ENCODE measurements at places on chromosomes 1 and 21.

- no peak for DNase-seq
Measured at GRCh38 chr1:41580021-41580420, 95.5 kb upstream of the EDN2 start.

DNA sequence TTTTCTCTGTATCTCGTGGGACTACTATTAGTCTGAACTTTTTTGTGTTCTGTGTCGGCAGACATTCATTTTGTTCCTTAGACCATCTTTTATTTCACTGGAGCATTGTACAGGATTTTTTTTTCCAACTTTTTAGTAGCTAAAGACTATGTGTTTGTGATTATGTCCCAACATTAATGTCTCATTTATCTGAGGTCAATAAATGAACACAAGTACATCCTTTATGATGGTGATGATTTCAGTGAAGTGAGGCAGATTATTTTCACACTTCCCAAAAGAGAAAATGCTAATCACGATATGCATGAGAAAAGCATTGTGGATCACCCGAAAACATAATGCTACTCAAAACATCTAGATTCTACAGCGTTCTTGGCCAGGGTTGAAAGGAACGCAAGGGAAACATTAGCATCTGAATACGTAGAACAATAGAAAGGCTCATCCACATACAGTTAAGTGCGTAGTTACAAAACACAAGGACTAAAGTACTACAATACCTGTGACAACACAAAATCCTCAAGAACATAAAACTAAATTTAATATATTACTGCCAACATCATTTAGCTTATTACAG, 981.7 kb upstream of the NCAM2 start:
- no peak for DNase-seq

GRCh38 chr1:206482611-206483010, 12.3 kb downstream of the IKBKE start:
- DNase-seq: no peak

DNA sequence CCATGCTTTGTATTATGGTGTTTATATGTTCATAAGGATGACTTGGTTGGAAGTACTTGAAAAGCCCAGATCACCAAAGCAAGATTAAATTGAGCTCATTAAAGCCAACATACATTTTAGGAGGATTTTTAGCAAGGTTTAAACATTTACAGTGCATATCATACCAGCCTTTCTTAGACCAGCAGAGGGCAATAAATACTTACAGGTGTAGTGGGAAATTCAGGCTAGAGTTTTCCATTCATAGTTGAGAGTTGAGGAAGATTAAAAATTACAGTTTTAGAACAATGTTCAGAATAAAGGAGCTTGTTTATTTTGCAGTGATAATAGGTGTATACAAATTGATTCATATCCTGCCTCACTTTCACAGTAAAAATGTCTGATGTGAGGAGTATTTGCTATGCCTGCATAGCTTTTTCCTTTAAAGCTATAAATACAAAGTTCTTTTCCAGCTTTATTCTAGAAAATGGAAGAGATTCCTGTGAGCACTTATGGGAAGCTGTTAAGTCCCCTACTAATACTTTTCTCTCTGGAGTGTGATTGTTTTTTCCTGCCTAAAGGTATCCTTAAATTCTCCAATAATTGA, 35.3 kb downstream of the DTL start:
- DNase-seq: no peak

DNA sequence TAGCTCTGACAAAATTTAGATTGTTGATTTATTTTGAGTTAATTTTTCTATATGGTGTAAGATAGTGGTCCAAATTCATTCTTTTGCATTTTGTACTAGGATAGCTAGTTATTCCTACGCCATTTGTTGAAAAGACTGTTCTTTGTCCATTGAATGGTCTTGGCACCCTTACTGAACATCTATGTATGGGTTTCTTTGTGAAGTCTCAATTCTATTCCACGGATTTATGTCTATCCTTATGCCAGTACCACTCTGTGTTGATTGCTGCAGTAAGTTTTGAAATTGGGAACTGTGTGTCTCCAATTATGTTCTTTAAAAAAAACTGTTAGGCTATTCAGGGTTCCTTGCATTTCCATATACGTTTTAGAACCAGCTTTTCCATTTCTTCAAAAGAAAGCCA, 145.7 kb downstream of the ZNF644 start:
- DNase-seq: no peak

DNA sequence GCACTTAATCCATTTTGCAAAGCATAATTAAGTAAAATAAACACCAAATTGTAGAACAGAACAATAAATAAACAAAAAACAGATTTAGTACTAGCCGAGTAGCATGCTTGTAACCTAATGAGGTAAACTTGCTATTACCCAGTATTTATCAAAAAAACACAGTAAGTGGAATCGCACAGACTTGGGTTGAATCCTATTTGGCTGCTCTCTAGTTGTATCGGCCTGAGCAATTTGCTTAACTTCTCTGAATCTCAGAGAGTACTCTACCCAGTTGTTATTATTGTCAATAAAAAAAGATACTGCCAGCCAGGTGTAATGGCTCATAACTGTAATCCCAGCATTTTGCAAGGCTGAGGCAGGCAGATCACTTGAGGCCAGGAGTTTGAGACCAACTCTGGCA, 664.3 kb downstream of the ADGRL2 start:
- no peak for DNase-seq

GRCh38 chr1:165443539-165444311, 1.2 kb downstream of the RXRG start:
- DNase-seq: no peak

DNA sequence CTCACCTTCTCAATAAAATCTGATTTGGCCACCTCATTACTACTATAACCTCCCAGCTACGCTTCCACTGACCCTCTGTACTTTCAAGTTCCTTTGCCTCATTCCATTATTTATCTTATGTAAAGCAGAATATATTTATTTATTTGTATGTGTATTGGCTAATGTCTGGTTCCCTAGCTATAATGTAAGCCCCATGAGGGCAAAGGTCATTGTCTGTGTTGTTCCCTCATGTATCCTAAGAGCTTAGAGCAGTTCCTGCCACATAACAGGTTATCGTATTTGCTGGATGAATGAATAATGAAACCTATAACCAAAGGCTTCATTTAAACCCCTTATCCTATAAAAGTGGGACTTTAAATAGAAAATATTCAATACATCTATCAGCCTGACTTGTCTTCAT, 77.9 kb upstream of the DPT start:
- no peak for DNase-seq

DNA sequence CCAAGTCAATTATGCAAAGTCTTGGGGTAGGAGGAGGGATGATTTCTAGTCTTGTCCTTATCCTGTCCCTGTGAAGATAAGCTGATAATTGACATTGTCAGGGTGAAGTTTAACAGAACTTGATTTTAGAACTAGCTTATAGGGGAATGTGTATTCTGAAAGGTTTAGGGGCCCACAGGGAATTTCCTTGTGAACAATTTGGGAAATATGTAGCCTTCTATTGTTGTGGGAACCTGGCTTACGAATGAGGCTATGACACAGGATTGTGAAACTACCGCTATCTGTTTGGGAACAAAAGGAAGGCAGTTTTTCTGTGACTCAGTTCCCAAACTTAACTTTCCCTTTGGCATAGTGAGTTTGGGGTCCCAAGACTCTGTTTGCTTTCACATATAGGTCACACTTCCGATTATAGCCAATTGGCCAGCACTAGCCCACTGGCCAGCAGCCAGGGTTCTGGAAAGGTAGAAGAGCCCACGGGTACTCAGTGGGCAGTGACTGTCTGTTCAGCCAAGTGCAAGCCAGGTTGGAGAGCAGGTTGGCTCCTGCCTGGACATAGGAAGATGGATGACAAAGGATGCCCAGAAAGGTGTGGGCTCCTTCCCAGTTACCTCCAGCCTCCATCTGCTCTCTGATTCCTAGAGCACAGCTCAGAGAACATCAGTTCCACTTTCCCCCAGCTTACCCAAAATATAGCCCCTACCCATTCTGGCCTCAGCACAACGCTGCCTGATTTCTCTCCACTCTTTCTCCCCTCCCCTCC, 35.5 kb downstream of the H3-3A start:
- DNase-seq: no peak

DNA sequence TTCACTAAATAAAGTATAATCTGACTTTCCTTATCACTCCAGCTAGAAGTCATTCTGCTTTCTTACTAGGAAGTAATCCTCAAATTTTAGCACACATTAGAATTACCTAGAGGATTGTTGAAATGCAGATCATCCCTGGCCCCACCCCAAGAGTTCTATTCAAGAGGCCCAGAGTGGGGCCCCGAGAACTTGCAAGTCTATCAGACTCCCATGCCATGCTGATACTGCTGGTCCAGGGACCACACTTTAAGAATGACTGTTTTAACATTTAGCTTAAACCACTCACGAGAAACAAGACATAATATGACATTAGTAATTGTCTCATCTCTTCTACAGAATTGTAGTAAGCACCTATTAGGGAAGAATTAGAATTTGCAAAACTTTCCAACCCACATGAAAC, 7.7 kb upstream of the SYNJ1 start:
- DNase-seq: no peak

GRCh38 chr1:1092894-1093609, 18.9 kb upstream of the RNF223 start:
- no peak for DNase-seq

- no peak for DNase-seq
Measured at GRCh38 chr1:63651161-63651701, 58.0 kb downstream of the PGM1 start.

- DNase-seq: no peak
Measured at GRCh38 chr1:202117898-202118371, 4.8 kb upstream of the GPR37L1 start.

DNA sequence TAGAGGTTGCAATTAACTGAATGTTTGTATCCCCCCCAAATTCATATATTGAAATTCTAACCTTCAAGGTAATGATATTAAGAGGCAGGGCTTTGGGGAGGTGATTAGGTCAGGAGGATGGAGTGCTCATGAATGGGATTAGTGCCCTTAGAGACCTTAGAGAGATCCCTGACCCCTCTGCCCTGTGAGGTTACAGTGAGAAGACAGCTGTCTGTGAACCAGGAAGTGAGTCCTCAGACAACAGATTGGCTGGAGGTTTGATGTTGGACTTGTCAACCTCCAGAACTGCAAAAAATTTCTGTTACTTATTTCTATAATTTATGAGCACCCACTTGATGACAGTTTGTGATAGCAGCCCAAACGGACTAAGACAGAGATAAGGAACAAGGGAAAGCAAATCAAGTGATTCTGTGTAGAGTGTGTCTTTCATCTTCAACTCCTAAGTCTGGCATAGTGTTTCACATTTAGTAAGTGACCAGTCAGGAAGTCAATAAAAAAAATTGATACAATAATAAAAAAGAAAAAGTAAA, 30.0 kb upstream of the RWDD3 start:
- no peak for DNase-seq

DNA sequence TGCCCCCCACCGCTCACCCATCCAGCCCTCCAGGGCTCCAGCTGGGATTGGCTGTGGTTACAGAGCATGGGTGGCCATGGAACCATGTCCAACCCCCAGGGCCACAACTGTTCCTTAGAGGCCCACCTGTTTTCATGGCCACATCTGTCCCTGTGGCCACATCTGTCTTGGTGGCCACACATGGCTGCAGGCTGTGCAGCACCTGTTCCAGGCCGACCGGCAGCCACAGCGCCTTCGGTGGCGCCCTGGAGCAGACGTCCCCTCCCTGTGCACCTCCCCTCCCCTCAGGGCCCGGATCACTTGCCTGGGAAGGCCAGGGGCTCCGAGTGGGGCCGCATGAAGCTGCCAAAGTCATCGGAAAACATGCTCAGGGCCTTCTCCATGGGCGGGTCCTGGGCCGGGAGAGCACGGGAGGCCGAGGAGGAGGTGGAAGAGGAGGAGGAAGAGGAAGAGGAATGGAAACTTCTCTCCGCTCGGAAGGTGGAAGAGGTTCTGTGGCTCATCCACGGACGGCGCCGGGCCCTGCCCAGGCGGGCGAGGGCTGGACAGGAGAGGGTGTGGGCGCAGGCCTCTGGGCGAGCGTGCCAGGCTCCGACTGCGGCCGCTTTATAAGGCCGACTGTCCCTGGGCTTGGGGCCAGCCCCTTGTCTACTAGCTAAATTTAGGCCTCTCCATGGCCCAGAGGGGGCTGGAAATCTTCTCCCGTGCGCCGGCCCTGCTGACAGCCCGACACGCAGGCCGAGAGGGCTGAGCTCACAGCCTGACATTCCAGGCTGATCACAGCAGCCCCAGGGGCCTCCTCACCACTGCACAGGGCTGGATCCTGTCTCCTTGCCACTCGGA, at the start of gene HSPB7:
TSS of gene HSPB7 (minus strand) at position 583 of the 843 bp plus-strand sequence. CDS start at position 503, 80 bp downstream.
- DNase-seq: peak; percentile 78

GRCh38 chr1:207673399-207673798, 28.5 kb downstream of the CR1L start:
- DNase-seq: no peak

DNA sequence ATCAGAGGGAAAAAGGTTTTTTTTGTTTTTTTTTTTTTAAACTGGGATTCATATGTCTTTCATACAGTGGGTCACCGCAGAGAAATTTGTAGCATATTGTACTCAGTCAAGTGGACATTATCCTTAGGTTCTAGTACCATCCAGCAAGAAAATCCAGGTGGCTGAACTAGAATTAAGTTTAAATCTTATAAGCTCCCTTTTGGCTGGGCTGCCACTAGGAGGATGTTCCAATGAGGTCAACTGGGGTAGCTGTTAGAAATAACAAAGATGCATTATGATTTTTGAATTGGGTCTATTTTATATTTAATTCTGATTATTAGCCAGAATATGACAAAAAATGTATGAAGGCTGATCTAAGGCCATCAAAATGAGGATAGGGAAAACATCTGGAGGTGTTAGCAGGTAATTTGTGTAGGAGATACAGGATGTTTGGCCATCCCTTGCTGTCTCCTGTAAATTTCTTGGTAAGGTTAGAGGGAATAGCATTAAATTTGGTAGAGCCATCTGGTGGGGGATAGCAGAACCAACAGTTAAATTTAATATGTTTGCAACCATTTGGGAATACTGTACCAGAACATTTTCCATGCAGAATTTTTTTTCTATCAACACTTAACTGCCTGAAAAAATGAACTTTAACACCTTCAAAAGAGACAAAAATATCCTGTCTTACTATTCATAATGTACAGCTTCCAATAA, 568.5 kb upstream of the B3GALT2 start:
- DNase-seq: no peak

GRCh38 chr1:36486439-36487335, 4.0 kb upstream of the CSF3R start:
- peak; percentile 71 for DNase-seq

DNA sequence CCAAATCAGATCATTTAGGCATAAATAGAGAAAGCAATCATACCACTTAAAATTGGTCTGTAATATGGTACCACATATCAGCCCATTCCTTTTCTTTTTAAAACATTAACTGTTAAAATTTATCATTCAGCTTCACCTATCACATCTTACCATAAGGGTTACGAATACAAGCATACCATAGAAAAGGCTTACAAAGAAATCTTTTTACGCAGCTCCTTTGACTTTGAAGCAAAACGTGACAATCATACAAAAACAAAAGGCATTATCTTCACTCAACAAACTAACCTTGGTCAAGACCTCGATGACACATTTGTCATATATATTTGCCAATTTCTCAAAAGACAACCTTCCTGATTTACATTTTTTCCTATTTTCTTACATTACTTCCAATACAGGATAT, 169.0 kb downstream of the SMYD3 start:
- DNase-seq: no peak

DNA sequence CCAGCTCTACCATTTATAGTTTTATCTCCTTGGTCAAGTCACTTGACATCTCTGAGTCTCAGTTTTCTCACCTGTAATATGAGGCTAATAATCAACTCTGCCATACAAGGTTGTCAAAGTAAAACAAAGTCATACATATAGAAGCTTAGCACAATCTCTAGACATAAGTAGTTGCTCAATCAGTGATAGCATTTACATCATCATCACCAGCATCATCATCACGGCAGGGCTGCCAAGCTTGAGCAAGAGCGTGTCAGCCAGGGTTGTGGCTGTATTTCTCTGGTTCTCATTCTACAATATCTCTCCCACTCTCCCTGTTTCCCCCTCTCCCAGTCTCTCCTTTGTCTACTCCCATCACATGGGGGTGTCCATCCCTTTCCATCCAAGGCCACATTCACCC, 41.7 kb upstream of the COA6 start:
- DNase-seq: no peak
